Brain pericyte (primary cell): ENCODE measurements at places on chromosomes 2 and 18.

- DNase-seq: no peak
Measured at GRCh38 chr2:122323927-122324326, 568.5 kb downstream of the TSN start.

- DNase-seq: no peak
Measured at GRCh38 chr18:45482286-45482685, 133.0 kb upstream of the SLC14A2 start.

DNA sequence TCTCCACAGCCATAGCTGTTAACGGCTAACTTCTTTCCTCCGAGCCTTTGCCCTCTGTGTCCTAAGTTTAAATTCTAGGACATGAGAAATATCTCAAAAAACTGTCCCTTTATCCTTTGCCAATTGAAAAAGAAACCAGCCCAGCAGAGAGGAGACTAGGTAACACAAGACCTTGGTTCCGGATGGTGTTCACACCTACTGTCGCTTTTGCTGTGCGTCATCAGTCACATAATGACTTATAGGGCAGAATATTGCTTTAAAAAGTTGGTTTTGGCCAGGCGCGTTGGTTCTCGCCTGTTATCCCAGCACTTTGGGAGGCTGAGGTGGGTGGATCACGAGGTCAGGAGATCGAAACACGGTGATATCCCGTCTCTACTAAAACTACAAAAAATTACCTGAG, 66.2 kb downstream of the SP3 start:
- no peak for DNase-seq

DNA sequence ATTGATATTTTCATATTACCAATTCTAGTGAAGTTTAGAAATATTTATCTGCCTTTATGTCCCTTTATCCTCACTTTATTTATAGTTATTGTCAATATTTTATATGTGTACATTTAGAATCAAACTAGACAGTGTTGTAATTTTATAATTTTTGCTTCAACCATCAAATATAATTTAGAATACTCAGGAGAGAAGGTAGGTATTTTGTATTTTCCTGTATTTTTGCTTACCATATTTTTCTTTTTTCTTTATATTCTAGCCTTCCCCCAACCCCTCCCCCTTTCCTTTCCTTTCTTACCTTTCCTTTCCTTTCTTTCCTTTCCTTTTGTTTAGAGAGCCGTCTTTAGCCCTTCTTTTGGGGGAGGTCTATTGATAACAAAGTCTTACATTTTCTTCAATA, 140.2 kb downstream of the LRRTM1 start:
- DNase-seq: no peak

DNA sequence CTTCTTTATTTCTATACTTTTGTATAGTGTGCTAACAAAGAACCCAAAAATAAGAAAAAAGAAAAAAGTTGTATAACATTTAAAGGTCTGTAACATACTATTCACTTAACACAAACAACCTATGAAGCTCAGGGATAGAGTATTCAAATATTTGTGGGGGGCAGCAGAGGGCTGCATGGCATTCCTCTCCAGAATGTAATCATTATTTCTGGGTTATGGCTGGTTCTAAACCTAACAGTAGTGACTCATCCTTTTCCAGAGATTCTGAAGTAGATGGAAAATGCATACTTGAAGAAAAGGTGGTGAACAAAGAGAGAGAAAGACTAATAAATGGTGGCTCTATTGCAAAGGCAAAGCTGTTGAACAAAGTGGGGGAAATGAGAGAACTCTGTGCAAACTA, 249.4 kb downstream of the NRXN1 start:
- DNase-seq: no peak

DNA sequence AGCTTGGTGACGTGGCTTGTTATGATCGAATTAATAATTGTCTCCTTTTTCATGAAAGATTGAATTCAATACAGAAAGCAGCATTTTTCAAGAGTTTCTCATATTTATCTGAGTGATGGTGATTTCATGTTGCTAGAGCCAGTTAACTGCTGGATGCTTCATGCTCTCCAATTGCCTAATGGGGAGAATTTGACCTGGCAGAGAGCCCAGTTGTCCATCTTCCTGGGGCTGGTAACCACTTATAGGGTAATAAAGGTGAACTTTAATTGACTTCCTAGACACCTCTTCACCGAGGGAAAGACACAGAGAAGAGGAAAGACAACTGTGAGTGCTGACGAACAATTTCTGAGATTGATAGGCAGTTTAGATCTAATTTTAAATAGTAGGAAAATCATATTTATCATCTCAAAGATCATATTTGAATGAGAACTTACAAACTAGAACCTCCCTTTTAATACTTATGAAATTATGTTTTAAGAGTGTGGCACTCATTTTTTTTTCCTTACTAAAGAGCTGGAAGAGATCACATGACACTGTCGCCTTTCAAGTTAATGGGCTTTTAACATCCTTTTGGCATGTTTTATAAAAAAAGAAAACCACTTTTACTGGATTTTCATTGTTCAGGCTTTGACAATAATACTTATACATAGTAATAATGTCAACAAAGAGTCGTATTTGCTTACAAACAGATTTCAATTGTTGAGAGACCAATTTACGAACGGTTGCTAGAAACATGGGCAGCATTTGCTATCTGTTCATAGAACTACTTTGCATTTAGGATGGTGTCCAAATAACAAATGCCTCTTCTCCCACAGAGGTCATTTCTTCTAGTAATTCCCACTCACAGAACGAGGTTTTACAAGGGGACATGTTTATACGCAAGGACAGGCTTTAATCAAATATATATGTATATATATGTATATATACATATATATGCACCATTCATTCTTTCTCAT, 153.3 kb downstream of the RAPGEF4 start:
- DNase-seq: no peak

DNA sequence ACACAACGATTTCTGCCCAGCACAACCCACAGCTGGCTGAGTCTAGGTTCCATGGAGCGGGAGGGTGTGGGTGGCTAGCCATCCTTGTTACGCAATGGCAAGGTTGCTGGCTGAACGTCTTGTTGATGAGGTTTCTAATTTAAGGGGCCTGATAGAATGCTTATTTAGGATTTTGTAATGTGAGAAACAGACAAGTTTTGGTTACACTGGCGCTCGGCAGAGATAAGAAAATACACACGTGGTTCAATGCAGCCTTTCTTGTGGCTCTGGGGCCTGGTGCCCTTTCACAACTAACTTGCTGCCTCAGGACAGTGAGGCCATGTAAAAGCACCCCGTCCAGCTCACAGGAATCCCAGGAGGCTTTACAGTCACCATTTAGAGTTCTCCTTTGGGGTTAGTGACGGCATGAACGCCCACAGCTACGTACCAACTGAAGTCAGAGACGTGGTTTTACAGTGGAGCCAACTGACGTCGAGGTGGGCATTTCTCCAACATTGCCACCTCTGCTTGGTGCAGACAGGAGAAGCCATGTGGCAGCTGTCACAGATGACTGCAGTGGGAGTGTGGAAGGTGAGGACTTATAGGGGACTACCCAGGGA, 29.7 kb upstream of the PIEZO2 start:
- no peak for DNase-seq

- DNase-seq: no peak
Measured at GRCh38 chr2:101398116-101398821, 11.0 kb upstream of the CREG2 start.

DNA sequence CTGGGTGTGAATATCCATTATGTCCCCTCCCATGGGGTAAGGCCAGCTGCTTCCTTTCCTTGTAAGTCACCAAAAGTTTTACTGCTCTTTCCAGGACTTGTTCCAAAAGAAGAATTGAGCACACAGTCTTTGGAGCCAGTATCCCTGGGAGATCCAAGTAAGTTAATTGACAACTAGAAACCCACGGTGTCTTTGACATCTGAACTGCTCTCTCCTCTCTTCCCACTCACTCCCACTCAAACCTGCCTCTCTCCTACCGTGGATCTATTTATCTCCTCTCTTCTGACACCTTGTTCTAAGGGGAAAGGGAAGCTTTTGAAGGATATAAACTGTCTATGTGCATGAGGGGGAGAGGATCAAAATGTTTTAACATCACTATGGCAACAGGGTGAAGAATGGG, 86.7 kb downstream of the VIT start:
- no peak for DNase-seq

- DNase-seq: no peak
Measured at GRCh38 chr2:69975136-69975852, 13.9 kb upstream of the ASPRV1 start.

DNA sequence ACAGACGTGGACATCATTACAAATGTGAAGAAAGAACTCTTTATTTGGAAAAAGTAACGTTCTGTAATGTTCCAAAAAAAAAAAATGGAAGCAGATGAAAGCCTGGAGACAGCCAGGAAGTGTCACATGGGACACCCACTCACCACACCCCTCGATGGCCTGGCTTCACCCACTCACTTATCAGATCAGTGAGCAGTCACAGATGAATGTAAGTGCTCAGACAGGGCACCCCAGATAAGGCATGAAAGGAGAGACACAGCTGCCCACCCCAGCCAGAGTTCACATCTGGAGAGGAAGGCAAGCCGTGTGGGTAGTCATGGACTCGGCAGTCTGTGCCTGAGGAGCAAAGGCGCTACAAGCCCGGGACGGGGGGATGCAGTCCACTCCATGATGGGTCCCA, 105.2 kb downstream of the SEPTIN10 start:
- no peak for DNase-seq

DNA sequence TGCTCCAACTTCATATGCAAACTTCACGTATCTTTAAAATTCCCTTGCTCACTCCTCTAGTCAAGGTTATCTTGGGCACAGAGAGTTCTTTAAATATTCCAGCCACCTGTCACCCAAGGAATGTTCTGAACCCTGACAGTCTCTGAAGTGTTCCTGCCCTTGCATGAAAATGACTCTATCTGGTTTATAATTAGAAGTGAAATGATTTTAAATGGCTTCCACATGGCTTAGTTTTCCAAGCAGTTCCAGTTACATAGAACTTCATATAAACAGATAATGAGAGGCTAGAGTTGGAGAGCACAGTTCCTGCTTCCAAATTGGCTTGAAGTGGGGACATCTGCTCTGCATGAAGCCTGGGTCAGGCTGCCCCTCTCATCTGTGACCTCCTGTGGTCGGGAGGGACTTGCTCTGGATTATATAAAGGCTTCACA, 81.9 kb downstream of the SLC4A3 start:
- no peak for DNase-seq

DNA sequence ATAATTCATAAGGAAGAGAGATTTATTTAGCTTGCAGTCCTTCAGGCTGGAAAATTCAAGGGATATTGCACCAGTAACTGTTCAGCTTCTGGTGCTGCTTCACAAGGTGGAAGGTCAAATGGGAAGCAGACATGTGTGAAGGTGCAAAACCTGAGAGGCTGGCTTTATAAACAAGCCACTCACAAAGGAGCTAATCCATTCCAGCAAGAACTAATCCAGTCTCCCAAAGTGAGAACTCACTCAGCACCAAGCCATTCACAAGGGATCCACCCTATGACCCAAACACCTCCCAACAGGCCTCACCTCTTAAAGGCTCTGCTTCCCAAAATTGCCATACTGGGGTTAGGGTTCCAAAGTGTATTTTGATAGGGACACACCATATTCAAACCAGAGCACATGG, 1018.4 kb upstream of the ACVR2A start:
- DNase-seq: no peak

GRCh38 chr2:166032361-166032760, 78.8 kb upstream of the TTC21B start:
- no peak for DNase-seq

GRCh38 chr2:219508444-219508734, 5.9 kb upstream of the ASIC4 start:
- DNase-seq: no peak

DNA sequence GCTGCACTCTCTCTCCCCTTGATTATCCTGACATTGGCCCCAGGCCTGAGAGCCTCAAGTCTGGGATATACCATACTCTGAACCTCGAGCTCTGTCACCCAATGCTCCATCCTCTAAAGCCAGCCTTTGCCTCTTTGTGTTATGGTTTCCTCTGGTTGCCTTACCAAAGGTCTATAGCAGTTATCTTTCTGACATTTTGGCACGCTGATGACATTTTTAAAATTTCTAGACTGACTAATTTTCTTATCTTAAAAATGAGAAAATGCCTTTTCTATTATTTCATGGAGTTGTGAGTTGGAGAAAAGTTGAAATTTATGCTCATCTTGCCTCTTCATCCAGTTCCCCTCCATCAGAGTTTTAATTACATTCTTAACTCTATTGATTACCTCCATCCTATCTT, 62.7 kb downstream of the PKP4 start:
- no peak for DNase-seq

DNA sequence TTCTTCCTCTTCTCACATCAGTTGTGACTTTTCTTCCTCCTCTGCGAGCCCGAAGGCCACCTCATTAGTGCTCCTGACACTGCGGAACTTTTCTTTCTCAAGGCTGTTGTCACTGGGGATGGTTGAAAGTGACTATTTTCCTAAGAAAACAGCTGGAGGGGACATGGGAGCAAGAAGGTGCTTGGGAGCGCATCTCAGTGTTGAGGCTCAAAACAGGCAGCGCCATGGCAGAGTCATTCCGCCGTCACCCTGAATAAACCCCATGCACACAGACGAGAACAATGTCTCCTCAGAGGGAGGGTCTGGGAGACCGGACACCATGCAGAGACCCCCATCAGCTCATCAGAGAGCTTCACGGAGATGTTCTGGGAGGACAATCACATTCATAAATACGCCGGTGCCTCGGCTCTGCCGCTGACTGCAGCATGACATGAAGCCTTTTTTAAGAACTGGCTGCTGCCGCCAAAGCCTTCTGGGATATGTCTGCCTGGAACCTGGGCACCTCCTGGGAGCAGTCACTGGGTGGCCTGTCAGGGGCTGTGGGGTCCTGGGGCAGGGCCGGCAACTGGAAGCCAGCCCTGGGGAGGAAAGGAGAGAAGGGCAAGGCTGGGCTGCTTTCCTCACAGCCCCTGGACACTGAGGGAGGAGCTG, 19.2 kb downstream of the ATOH8 start:
- no peak for DNase-seq

DNA sequence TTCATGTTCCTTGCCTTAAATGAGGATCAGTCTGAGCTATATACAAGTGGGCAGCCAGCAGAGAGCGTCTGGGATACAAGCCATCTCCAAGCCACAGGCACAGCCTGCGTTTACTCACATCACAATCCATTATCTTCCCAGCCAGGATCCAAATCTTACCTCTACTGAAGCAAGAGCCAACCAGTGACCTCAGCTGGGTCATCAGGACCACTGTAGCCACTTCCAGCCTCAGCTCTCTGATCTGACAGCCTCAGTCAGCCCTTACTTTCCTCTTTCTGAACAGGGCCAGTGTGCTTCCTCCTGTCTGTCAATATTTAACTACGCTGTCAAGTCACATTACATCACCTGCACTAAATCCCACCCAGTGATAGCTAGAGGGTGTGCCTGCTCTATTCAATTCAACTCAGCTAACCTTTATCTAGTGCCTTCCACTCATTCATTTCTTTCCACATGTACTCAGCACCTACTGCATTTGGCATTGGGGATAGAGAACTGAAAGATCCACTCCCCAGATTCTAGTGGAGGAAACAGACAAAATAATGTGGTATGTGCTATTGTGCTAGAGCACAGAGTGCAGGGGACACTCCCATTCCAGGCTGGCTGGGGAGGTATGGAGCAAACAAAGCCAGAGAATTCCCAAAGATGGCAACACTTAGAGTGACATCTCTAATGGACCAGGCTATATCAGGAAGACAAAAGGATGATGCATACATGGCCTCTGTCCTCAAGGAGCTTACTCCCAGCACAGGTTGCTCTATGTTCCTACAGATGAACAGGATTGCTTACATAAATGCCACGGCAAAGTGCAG, 146.5 kb downstream of the NCKAP5 start:
- no peak for DNase-seq

GRCh38 chr18:67222887-67223286, 293.6 kb downstream of the DSEL start:
- no peak for DNase-seq

- DNase-seq: no peak
Measured at GRCh38 chr2:130986890-130987493, 106.3 kb downstream of the FAM168B start.

- no peak for DNase-seq
Measured at GRCh38 chr2:58921676-58922075, 680.6 kb upstream of the FANCL start.
